Stimulated activated naive CD8-positive, alpha-beta T cell treated with anti-CD3 and anti-CD28 coated beads, Interleukin-15, Interleukin-2, amounts not matched to agents 100 U/mL and 50 U/mL, for 24 hours (primary cell): ENCODE measurements at places on chromosomes 16 and 17.
A peak's percentile ranks its signal among the peaks of the same experiment; 100 is the strongest.

GRCh38 chr16:5490499-5490898 is 392.9 kb upstream of the EEF2KMT start:
- peak; percentile 29 for DNase-seq

- peak; percentile 23 for DNase-seq
Measured at GRCh38 chr17:80938556-80938955, 53.1 kb upstream of the CHMP6 start.

GRCh38 chr17:59427425-59427921 is 96.0 kb downstream of the YPEL2 start:
- DNase-seq: peak; percentile 40

DNA sequence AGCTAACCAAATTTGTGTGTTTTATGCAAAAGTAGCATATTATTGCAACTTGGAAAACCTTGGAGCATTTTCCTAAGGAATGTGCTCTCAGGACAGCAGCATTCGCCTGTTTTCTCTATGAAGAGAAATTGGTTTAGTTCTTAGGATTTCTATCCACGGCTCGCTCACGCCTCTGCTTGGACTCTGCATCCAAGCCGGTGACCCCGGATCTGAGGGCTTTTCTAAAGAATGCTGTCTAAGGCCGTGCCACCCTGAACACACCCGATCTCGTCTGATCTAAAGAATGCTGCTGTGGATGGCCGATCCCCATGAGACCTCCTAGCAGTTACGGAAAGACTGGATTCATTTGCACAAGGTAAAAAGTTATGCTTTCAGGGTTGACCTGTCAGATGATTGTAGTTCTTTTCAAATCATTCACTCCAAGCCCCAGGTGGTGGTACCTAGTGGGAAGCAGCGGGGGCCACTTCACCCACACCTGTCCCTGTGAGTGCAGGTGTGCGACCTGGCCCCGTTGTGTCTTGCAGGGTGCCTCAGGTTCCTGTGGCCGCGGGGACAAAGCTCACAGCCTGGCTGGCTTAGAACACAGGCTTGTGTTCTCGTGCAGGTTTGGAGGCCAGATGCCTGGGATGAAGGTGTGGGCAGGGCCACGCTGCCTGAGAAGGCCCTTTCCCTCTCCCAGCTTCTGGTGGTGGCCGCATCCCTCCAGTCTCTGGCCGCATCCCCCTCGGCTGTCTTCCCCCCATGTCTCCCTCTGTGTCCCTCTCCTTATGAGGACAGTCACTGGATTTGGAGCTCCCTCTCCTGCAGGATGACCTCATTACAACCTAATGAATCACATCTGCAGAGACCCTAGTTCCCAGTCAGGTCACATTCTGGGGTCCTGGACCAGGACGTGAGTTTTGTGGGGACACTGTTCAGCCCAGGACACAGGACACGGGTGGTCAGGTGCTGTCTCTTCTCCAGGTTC is 71.1 kb downstream of the BANP start:
- no peak for DNase-seq

- DNase-seq: peak; percentile 86
Measured at GRCh38 chr17:32998111-32998886, 6.7 kb downstream of the SPACA3 start.

- no peak for DNase-seq
Measured at GRCh38 chr16:1556254-1556653, 22.8 kb downstream of the TMEM204 start.

- DNase-seq: no peak
Measured at GRCh38 chr17:28169621-28170349, 127.3 kb downstream of the NLK start.

- DNase-seq: no peak
Measured at GRCh38 chr17:70787721-70788300, 618.5 kb downstream of the KCNJ2 start.

DNA sequence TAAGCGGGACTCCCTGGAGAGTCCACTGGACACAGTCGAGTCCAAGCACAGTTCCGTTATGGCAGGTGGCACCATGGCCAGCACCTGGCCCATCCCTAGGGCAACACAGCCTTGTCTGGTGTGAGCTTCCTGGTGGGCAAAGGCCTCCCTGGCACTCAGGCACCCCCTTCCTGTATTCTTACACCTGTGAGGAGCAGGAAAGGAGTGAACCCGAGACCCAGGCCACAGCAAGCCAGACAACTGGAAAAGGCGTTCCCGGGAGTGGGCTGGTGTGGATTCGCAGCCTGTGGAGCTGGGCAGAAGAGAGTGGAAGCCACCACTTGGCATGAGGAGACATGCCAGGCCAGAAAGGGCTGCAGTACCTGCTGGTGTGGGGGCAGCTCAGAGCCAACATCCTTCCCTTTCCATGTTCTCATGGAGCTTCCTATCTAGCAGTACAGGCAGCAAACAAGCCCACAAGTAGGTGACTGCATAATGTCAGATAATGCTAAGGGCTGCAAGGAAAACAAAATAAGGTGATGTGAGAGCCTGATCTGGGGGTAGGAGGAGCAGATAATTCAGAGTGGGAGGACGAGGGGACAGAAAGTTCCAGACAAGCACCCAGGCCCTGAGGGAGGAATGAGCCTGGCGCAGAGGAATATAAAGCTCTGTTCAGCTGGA is 87.0 kb downstream of the GNAO1 start:
- DNase-seq: no peak

GRCh38 chr17:58679263-58680037 is 12.4 kb downstream of the TEX14 start:
- no peak for DNase-seq

- DNase-seq: no peak
Measured at GRCh38 chr16:19703172-19703889, 14.7 kb downstream of the KNOP1 start.

- no peak for DNase-seq
Measured at GRCh38 chr16:83586036-83586435, 221.7 kb upstream of the HSBP1 start.

- DNase-seq: no peak
Measured at GRCh38 chr17:32584792-32585191, 98.0 kb downstream of the CDK5R1 start.

DNA sequence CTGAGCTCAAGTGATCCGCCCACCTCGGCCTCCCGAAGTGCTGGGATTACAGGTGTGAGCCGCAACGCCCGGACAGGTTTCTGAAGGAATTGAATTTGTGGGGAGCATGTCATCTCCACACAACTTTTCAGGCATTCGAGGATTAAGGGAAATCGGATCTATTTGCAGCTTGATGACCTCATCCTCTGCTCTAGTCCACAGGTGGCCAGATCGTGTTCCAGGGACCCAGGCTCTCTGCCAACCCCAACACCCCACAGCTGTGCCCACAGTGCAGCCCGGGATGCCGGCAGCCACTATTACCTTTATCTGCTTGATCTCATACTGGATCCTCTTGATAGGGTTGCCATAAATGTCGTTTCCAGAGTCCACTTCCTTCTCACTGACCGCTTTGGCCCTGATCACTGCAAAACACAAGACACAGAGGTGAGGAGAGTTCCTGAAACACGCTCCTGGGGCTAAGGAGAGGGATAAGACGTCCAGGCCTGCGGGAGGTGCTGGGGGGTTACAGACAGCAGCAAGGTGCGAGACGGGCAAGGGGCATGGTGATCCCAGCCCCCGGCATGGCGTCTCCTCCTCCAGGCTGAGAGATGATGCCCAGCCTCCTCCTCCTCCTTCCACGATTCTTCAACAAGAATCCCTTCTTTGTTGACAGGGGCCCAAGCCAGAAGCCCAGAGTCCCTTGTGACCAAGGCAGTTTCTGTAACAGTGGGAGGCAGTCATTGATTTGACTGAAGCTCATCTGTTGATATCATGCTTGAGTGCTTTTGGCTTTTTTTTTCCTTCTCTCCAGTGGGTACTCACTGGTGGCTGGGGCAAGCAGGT is 29.3 kb downstream of the CEP295NL start:
- no peak for DNase-seq

DNA sequence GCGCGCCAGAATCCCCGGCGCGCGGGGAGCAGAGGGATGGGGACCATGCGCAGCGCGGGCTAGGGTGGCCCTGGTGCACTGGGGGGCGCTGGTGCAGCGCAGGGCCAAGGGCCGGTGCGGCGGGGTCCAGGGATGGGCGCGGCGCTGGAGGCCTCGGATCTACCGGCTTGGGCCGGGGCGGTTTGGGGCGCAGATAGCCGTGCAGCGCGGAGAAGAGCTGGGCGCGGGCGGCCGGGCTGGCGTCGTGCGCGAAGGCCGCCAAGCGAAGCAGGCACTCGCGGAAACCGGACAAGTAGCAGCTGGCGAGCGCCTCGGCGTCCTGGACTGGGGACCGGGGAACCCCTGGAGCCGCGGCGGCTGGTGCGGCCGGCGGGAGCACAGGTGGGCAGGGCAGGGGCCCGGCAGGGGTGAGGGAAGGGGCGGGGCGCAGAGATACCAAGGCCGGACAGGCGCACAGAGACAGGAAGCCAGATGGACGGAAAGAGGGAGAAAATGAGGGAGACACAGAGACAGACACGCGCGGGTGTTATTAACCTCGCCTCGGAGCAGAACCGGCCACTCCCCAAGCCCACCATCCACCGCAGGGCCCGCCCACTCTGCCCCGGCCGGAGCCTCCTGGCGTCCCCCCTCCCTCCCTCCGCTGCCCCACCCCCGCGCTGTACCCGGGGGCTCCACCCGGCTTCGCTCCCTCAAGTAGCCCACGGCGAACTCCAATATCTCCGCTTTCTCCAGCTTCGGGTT is 2.1 kb downstream of the HES7 start:
- peak; percentile 81 for DNase-seq

GRCh38 chr17:2202996-2203575 is 100.5 kb downstream of the SMG6 start:
- DNase-seq: no peak

GRCh38 chr16:71537643-71538042 is 11.4 kb downstream of the CHST4 start:
- peak; percentile 24 for DNase-seq

DNA sequence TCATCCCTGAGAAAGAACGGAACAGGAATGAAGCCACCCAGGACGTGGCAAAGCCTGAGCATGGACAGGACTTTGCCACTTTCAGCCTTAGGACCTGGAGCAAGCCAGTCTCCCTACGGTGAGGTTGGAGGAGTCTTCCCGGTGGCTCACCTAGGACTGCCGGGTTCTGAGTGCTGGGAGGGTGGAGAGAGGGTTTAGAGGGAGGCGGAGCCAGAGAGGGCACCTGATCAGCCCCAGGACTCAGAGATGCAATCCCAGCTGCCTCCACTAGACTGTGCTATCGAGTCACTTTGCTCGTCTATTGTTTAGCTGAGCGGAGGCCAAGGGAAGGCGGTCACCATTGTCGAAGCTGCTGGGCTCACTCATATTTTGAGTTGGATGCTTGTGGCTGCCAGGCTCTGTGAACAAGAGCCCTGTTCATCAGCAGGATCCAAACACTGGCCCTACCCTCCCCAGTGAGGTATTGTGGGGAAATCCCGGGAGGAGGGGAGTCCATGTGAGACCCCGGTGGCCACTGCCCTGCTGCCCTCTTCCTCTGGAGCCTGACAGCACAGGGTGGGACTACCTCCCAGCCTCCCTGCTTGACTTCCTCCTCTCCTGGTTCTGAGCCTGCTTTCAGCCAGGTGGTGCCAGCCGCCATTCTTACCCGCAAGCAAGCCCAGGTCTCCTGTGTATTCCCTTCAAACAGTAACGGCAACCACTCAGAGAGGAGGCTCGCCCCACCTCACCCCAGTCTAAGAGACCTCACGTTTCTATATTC is 7.0 kb downstream of the KRT14 start:
- peak; percentile 80 for DNase-seq

DNA sequence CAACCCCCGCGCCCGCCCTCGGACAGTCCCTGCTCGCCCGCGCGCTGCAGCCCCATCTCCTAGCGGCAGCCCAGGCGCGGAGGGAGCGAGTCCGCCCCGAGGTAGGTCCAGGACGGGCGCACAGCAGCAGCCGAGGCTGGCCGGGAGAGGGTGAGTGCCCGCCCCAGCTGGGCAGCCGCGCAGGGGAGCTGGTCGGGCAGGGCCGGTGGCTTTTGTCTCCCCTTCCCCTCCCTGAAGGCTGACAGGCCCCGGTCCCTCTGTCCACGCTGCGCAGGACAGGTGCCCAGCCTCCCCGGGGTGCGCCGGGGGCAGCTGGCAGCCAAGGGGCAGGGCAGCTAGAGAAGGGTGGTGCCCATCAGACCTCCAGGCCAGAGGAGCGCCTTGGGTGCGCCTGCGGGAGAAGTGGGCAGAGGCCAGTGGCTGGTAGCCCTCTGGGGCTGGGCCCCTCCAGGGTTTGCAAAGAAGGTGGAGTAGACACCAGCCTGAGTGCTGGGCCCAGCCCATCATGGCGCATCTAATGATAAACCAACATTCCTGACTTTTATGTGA is 278 bp downstream of the ITGB4 start:
- DNase-seq: no peak

- no peak for DNase-seq
Measured at GRCh38 chr16:89504091-89504490, 4.1 kb upstream of the SPG7 start.

GRCh38 chr16:55113210-55113609 is 182.5 kb downstream of the IRX5 start:
- no peak for DNase-seq

DNA sequence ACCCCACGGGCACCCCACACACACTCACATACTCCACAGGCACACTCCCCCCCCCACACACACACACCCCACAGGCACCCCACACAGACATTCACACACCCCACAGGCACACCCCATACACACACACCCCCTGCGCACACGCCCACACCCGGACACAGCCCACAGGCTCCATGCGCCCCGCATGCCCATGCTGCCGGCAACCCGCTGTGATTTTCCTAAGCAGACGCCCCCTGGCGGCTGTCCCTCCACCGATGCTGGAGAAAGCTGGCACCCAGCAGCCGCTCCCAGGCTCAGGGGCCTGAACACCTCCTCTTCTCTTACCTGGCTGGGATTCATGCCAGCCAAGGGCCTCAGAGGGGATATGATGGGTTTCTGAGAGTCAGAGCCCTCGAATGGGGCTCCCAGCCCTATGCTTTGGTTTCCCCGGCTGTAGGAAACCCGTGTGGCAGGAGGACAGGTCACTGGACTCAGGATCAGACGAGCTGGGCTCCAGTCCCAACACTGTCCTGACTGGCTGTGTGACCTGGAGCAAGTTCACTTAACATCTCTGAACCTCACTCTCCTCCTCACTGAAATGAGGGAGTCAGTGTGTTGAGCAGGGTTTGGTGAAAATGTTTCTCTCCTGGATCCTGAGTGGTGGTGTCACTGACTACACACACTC is 19.6 kb upstream of the TNFRSF13B start:
- DNase-seq: peak; percentile 88

- DNase-seq: no peak
Measured at GRCh38 chr16:87125206-87126155, 191.7 kb downstream of the C16orf95 start.

DNA sequence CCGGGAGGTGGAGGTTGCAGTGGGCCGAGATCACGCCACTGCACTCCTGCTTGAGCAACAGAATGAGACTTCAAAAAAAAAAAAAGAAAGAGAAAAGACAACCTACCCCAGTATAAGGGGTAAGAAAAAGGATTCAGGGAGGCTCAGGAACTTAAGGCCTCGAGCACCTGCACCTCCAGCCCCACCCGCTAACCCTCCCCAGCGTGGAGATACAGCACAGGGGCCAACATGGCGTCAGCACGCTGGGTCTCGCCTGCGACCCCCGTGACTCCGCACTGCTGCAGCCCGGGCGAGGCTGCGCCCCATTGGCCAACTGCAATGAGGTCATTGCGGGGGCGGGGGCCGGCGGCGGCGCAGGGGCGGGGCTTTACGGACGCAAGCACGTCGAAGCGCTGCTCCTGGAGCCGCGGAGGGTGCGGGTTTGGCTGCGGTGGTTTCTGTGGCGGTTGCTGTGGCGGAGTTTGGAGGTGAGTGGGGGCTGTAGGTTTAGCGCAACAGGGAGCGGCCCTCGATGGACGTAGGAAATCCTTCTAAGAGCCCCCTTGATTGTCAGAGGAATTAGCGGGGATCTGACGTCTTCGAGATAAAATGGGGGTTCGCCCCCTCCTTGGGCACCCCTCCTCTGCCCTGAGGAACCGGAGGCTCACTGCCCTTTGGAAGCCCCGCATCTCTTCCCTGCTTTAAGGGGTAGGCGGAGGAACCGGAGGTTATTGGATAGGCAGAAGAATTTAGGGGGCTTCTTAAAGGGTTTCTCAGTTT is at the start of gene ATP6V0A1:
TSS of gene ATP6V0A1 (plus strand) at position 382 of the 759 bp plus-strand sequence. CDS start 2,017 bp downstream, outside the sequence.
- peak; percentile 96 for DNase-seq
